ENCODE measurements at places on chromosomes 7 and 10. TPM values are rescaled to one million over a fixed set of nuclear protein-coding genes. Genes with fewer than 3 reads are reported as not detected.
A peak's percentile ranks its signal among the peaks of the same experiment; 100 is the strongest.

The JCAD gene
- total RNA-seq, result 46.9 TPM

The SPDYE2B gene
- not detected for total RNA-seq

The GSTO2 gene
- 9.9 TPM for total RNA-seq

The NOS3 gene
- total RNA-seq, result 16.8 TPM

The FAM25A gene
- total RNA-seq, result not detected

The ACBD7 gene
- total RNA-seq, result 49.1 TPM

The C10orf53 gene
- 0.23 TPM for total RNA-seq

The WNT8B gene
- not detected for total RNA-seq

The NKX2-3 gene
- not detected for total RNA-seq

The GNAT3 gene
- total RNA-seq, result not detected

The WDFY4 gene
- total RNA-seq, result 8.5 TPM

The CYP3A4 gene
- total RNA-seq, result 0.31 TPM

DNA sequence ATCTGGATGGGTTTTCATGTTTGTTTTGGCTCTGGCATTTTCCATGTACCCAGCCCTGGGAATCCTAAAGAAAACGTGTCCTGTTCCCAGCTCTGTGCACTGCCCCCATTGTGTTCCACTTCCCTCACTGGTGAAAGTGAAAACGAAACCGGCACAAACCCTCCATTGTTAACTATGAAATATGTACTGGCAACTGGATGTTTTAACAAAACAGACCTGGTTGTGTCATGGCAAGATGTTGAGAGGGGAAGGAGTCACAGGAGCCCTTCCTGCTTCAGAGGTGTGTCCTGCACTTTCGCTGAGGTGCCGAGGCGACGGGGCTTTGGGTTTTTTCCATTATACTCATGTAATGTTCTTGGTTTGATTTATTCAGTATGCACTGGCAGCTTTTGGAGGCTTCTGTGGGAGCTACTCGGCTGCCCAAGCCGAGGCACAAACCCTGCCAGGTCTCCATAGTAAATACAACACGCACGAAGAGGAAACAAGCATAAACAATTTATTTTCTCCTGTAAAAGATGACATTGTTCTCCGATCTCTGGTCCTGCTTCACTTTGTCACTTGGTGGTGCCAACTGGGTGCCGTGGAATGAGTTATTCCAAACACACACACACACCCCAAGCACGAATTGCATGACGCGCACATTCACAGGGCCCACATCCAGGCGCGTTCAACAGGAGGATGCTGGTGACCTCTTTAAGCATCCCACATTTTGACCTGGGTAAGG is 118.2 kb downstream of the CDK6 start:
- DNase-seq, result peak; percentile 75

- no peak for DNase-seq
These were observed 71.4 kb upstream of the NFKB2 start for GRCh38 chr10:102324061-102324460.

DNA sequence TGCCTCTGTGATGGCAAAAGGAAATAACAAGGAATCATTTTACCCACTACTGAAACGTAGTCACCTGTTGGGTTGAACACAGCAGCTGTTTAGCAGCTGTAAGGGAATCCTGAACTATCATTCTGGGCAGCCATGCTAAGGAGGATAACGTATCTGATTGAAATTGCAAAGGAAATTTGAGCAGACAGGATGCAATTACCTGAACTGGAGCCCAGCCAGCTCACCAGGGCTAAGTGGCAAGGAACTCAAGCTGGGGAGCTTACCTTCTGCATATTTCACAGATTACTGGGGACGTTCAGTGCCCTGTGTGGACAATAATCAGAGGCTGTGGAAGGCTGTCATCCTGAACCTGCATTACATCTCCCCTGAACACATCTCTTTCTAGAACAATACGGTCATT is 650.5 kb downstream of the SORCS3 start:
- no peak for DNase-seq

- DNase-seq, result no peak
These were observed 68.8 kb upstream of the UNC5B start for GRCh38 chr10:71143610-71144009.

Data from dorsolateral prefrontal cortex (tissue), 122 donors.